BJ (cell line): ENCODE measurements at places on chromosomes 13 and 19. TPM values are rescaled to one million over a fixed set of nuclear protein-coding genes. Genes with fewer than 3 reads are reported as not detected.
A peak's percentile ranks its signal among the peaks of the same experiment; 100 is the strongest.

The ZNF681 gene
- polyA plus RNA-seq = 0.04 and 0.10 TPM in 2 replicates

- no peak for DNase-seq
Measured at GRCh38 chr13:101965096-101965495, 436.8 kb downstream of the FGF14 start.

DNA sequence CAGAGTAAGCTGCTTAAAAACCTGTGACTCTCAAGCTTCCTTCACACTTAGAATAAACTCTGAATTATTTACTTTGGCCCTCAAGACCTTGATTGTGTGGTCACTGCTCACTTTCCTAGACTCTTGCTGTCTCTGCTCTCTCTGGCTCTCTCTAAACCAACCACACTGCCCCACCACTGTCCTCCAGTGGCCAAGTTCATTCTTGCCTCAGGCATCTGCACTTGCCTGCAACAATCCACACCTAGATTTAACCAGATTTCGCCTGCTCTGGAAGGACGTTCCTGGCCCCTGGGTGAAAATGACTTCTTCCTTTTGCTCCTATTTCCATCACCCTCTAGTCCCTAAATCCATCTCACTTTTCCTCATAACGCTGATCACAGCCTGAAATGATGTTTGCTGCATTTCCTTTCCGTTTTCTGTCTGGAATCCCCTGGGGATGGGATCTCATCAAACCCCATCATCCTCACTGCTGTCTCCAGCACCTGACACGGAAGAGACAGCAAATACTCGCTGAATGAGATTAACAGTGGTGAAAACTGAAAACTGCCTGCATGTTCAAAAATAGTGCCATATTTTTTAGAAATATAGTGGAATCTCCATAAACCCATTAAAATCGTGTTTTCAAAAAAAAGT, 232.6 kb downstream of the UQCRFS1 start:
- DNase-seq = no peak

DNA sequence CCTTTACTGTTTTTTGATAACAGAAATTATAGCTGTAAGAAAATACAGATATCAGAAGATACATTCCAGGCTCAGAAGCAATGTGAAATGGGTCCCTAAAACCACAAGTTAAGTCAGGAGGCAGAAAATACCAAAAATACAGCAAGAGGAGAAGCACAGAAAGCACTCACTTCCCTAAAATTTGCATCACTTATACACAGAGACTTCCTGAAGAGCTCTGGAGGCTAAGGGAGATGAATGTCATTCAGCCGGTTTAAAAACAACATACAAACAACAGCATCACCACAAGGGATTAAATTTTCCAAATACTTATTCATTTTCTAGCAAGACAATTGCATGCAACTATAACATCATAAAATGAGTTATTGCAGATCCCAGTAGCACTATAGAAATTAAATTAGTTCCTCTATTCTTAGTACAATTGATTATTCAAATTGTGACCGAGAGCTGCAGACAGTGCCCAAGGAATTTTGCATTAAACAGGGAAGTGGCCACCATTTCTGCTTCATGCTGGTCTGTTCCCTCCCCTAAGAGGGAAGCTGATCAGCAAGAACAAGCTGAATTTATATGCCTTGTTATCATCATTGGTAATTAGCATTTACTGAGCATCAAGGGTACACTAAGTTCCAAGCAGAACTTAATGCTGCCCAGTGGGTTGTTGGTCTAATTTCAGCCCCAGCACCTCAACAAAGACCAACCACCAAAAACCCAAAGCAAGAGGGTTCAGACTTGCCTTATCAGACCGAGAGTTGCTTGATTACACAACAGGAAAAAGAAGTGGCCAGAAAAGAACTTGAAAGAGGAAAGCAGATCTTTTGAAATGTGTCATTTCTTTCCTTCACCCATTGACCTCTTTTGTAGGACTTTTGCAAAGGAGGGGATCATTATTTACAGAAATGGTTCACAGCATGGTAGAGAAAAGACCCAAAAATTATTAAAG, 140.7 kb downstream of the KCTD12 start:
- DNase-seq = no peak

- DNase-seq = no peak
Measured at GRCh38 chr13:72181661-72182060, 314.7 kb upstream of the DACH1 start.

DNA sequence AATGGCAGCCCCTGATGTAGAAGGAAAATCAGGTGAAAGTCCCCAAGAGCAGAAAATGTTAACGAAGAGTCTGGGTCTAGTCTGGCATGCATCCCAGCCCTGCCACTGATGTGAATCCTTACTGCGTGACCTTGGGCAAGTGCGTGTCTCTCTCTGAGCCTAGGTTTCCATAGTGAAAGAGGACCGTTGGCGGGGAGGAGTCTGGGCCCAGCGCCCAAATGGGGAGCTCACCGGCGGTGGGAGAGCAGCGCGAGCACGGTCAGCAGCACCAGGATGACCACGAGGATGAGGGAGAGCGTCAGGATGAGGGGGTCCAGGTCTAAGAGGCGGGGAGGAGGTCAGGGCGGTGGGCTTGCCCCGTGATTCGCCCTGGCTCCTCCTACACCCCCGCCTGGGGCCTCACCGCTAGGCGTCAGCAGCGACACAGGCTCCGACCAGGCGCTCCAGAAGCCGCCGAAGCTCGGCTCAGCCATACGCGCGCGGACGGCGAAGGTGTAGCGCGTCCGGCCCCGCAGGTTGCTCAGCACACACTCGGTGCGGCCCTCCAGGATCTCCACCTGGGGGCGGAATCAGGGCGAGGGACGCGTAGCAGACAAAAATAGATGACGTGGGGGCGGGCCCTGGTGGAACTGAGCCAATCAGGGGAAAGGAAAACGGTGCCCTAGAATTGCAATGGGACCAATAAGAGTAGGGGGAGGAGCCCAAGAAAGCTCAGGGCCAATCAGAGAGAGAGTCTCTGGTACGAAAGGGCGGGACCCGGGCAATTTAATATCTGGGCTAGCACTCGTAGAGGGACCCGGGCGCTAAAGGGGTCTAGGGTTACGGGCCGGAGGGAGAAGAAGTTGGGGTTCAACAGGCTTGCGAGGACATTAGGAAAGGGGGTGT, 3.2 kb downstream of the EPOR start:
- peak; percentile 66 for DNase-seq

DNA sequence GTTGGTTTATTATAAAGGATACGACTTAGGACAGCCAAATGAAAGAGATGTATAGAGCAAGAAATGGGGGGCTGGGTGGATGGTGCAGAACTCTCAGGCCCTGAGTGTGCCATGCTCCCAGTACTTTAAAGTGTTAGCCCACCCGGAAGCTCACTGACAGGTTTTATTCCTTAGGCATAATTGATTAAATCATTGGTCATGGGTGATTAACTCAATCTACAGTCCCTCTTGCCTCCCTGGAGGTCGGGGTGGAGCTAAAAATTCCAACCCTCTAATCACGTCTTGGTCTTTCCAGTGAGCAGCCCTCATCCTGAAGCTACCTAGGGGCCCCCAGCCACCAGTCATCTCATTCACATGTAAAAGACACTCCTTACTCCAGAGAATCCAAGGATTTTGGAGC, 9.9 kb upstream of the LEUTX start:
- DNase-seq = no peak

The FCAR gene
- not detected in 2 replicates for polyA plus RNA-seq

The CEACAM5 gene
- polyA plus RNA-seq = not detected in 2 replicates

GRCh38 chr19:42216653-42217519, 591 bp downstream of the DEDD2 start:
- no peak for DNase-seq

DNA sequence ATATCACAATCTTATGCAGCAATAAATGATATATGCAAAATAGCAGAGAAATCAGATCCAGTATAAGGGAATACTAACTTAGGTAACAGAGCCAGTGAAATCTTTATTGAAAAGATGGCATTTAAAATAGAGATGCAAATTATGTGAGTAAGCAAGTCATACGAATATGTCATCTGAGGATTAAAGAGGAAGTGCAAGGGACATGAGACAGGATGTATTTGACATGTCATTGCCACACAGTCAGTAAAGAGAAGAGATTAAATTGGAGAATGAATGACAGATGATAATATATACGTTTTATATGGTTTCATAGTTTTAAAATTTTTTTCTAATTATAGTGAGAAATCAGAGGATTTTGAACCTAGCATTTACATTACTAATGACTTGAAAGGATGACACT, 426.4 kb downstream of the SLITRK5 start:
- DNase-seq = no peak

DNA sequence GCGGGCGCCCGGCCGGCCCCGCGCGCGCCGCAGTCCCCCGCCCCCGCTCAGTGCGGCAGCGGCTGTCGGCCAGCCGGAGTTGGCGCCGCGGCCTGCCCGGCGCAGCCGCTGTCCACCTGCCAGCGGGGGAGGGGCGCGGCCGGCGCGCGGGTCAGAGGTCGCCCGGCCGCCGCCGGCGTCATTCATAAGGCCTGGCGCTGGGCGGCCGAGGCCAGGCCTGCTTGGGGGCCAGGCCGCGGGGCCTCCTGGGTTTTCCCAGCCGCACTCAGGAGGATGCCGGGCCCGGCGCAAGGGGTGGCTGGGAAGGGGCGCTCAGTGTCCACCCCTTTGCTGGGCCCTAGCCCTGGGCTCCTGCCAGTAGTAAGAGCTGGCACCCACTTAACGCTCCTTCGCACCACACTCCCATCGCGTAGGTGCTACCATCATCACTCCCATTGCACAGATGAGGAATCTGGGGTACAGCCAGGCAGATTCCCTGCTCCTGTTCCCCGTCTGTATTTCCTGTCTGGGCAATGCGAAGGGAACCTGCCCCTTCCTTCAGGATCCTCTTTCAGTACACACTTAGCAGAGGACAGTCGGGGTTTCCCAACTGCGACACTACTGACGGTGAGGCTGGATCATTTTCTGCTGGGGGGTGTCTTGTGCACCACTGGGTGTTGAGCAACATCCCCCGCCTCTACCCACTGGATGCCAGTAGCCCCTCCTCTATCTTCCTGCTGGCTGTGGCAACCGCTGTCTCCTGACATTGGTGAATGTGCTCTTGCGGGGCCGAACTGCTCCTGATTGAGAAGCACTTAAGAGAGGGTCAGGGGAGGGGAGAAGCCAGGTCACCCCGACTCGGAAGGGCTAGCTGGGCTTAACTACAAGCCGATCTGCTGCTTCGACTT, 846 bp upstream of the PRKACA start:
- peak; percentile 41 for DNase-seq

The POMP gene
- 25.9 and 94.0 TPM in 2 replicates for polyA plus RNA-seq

- peak; percentile 28 for DNase-seq
Measured at GRCh38 chr13:79541426-79542049, 60.6 kb downstream of the NDFIP2 start.

The LILRB1 gene
- not detected in 2 replicates for polyA plus RNA-seq

The UQCR11 gene
- 177 and 213 TPM in 2 replicates for polyA plus RNA-seq

GRCh38 chr19:8242211-8242821, 33.1 kb downstream of the CERS4 start:
- no peak for DNase-seq

- DNase-seq = no peak
Measured at GRCh38 chr13:43424412-43424811, 362.4 kb downstream of the ENOX1 start.

DNA sequence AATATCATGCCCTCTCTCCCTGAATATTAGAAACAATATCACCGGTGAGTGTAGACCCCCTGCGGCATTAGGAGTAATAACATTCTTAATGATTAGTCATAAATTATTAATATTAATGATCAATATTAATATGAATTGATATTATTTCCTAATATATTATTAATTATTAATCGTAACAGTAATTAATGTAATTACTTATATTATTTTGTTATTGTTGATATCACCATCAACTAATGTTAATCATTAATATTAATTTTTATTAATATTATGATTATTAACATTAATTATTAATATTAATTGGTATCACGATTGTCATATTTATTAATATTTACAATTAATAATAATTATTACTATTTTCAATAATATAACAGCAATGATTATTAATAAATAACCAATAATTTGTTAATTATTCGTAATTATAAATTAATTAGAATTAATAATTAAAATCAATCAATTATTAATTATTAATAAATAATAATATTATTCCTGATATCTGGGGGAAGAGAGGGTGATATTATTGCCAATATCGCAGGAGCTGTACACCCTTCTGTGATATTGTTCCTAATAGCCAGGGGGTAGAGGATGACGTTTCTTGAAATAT, 528.8 kb upstream of the PCDH20 start:
- no peak for DNase-seq

The NAPA gene
- polyA plus RNA-seq = 100 and 203 TPM in 2 replicates

GRCh38 chr19:53947624-53948023, 15.1 kb upstream of the CACNG8 start:
- no peak for DNase-seq

- no peak for DNase-seq
Measured at GRCh38 chr19:33888665-33889064, 92.0 kb downstream of the KCTD15 start.

- DNase-seq = no peak
Measured at GRCh38 chr13:90321281-90321931, 1026.1 kb upstream of the MIR17HG start.

DNA sequence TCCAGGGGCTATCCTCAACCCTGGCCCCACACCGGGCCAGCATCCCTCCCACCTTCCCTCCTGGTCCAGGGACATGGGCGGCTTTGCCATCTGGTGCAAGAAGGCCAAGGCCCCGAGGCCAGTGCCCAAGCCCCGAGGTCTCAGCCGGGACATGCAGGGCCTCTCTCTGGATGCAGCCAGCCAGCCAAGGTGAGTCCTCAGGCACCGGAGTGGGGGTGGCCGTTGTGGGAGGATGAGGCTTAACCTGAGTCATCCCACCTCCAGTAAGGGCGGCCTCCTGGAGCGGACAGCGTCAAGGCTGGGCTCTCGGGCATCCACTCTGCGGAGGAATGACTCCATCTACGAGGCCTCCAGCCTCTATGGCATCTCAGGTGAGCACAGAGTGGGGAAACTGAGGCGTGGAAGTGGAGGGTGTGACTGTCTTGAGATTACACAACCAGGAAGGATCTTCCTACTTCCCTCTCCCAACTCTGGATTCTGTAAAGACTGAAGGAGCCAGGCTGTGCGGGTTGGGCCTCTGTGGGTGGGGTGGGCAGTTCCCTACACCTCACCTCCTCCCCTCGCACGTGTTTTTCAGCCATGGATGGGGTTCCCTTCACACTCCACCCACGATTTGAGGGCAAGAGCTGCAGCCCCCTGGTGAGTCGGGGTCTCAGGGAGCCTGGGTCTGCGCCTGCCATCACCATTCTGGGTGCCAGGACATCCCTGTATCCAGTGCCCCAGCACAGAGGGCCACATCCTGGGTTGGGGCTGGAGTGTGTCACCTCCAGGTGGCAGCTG, 3.8 kb downstream of the MVB12A start:
- no peak for DNase-seq

The GFY gene
- polyA plus RNA-seq = not detected in 2 replicates

DNA sequence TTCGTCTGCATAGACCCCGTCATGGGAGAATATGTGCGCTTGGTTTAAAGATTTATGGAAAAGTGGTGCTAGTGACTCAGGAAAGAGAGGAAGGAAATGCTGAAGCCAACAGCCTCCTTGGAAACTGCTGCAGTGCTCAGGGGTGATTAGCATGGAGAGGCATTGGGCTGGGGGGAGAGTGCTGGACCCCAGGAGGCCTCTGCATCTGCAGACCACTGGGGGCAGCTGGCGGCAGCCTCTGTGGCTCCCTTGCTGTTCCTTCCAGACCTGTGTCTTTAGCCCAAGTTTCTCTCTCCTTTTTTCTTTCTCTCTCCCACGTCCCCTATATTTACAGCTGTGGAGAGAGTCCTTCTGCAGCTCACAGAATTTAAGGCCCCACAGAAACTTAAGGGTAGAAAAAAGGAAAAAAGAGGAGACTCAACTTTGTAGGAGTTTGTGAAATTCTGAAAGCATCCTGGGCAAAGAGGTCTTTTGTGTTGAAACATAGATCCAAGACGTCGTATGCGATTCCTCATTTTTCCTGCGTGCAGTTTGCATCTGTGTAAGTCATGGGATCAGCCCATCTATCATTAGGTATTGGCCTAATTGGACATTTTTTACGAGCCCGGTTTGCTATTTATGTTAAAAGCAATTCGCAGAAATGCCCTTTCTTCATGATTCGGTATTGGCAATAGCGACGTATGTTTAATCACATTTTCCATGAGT, 116.2 kb upstream of the ZNF536 start:
- DNase-seq = no peak
